NCI-H187 treated with DMSO at 0.1 percent for 48 hours (cell line): ENCODE measurements at places on chromosomes 11 and 22.

DNA sequence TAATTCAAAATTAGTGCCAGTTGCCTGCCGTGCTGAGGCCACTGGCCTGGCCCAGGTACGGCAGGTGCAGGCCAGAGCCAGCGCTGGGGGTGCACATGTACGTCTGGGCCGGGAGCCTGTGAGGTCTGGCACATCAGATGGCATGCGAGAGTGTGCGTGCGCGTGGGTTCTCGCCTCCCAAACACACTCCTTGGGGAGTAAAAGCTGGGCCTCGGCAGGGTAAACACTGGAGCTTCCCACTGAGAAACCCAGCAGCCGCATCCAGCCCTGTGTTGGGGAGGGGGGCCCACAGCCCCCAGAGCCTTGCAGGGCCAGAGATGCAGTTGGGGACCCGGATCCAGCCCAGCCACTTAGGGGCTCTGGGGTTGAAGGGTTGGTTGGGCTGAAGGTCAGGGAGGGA is 37.8 kb downstream of the FLRT1 start:
- DNase-seq = no peak

DNA sequence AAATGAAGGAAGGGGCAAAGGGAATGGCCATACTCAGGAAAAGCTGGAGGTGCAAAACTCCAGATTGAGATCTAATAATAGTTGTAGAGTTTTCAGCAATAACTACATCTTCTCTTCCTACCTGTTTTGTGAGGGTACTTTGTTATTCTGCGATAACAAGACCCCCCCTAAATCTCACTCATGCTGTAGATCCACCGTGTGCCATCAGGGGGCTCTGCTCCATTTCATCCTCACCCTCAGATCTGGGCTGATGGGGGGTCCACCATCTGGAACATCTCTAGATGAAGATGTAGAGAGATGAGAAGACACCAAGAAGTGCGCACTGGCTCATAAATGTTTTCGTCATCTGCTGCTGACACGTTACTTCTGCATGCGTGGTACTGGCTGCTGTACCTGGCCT is 135.9 kb upstream of the KIRREL3 start:
- DNase-seq = no peak

DNA sequence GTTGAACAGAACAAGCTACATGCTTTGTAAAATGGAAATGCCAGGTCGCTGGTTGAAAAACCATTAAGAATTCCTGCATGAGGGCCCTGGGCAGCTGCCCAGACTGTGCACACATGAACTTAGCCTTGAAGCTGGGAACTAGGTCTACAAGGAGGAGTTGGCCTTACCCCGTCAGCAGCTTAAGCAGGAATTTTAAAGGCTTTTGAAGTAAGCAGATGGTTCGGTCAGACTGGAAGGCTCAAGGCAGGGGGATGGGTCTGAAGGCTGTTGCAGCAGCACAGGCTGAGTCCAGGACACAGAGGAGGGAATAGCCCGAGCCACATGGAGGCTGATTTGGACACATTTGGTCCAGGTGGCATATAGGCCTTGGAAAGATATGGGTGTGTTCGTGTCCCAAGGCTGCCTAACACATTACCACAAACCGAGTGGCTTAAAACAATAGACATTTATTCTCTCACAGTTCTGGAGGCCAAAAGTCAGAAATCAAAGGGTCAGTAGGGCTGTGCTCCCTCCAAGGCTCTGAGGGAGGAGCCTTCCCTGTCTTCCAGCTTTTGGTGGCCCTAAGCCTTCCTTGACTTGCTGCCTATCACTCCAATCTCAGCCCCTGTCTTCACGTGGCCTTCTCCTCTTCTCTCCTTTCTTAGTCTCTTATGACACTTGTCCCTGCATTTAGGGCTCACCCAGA is 11.6 kb downstream of the LIF start:
- no peak for DNase-seq

GRCh38 chr11:107397357-107397756 is 60.3 kb downstream of the CWF19L2 start:
- DNase-seq = no peak

DNA sequence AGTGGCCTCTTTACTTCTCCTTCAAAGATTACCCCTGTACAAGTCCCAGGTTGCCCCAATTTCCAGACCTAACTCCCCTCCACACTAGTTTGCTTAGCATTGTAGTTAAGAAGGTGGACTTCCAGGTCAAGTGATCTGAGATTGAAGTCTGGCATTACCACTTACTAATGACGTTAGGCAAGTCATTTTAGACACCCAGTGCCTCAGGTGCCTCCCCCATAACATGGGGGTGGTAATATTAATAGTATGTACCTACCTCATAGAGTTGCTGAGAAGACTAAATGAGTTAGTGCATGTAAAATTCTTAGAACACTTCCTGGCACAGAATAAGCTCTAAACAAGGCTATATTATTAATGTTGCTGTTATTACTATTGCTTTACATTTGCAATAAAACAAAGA is 93.4 kb downstream of the SPON1 start:
- no peak for DNase-seq

- DNase-seq = no peak
Measured at GRCh38 chr22:34283844-34284243, 363.6 kb upstream of the LARGE1 start.

- DNase-seq = no peak
Measured at GRCh38 chr22:17239156-17239701, 20.0 kb upstream of the ADA2 start.

DNA sequence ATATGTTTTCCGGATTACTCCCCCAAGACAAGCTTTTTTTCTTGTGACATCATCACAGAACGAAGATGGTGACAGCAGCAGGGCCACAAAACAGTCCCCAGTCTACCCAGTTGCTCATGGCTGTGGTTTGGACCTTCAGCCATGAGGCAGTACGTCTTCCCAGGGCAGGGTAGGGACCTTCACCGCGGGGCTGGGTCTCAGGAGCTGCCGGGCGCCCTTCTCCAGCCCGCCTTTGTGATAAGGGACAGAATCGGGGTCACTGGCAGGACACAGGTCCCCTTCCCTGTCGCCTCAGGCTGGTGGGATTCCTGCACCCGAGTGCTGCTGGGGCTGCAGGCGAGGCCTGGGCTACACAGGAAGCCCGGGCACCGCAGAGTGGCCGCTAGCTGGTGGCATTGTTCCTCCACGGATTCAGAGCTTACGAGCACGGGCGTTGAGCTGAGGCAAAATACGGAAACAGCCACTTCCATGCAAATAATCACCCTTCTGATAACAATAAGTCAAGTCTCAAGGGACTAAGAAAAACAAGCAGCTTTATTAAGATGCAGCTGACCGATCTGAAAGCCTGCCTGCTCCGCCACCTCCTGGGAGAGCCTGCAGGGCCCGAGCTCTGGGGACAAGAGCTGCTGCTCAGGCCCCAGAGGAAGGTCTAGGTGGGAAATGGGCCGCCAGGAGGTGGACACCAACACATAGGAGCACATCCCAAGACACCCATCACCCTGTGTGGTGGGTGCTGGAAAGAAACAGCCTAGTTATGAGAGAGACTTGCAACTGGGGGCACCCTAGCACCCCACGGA is 12.3 kb downstream of the TBX1 start:
- no peak for DNase-seq

DNA sequence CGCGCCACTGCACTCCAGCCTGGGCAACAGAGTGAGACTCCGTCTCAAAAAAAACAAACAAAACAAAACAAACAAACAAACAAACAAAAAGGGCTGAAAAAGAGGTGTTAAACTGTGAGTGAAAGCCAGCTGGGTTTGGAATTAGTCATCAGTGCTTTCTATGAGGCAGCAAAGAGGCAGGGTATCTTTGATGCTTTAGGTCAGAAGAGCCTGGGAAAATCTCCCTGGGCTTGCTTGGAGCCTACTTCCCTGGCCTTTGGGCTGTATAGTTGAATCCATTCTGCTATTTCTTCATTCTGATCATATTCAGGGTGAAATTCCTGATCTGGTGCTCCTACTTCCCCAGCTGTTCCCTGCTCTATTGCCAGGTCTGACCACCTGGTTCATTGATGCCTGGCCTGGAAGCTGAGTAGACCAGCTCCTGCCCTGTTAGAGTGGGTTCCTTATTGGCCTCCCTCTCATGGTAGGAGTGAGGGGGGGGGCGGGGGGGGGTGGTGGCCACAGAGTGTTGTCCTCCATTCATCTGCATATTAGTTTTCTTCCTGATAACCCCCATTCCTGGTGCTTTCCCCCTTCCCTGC is 65.6 kb downstream of the INSC start:
- no peak for DNase-seq
